ENCODE measurements at places on chromosomes 4 and X.

- no peak for DNase-seq
Measured at GRCh38 chr4:6464842-6465588, 7.4 kb downstream of the PPP2R2C start.

DNA sequence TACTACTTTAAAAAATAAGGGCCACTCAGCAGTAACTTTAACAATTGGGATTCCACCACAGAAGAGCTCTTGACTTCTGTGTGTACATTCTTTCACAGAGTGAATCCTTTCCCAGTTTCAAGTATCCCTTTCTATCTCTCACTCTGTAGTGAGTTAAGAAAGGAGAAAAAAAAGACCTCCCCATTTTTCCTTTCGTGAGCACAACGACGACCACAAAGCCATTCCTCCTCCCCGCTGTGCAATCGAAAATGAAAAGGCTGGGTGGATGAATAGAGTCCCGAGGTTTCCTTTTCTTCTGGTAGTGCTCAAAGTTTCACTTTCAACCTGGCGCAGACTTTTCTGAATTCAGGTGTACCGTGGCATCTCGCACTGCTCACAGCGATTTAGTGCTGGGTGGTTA, 58.0 kb downstream of the TAB3 start:
- no peak for DNase-seq

GRCh38 chrX:23789386-23790154, 6.6 kb downstream of the SAT1 start:
- no peak for DNase-seq

DNA sequence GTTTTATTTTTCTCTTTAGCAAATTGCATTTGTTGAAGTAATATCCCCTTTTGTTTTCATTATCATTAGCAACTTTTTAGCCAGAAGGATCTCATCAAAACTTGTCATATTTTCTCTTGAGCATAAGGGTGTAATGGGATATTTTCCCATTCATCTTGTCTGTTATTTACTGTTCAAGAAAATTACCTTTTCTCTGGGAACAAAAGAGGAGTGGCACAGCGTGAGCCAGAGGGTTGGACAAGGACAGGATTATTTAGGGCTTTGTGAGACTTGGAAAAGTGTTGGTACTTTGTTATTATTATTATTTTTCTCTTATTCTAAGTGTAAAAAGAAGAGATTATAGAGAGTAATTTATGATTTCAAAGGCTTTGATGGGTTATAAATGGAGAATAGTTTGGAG, 135.9 kb downstream of the PRKX start:
- no peak for DNase-seq

GRCh38 chrX:4850312-4850711, 1136.9 kb upstream of the PRKX start:
- no peak for DNase-seq

DNA sequence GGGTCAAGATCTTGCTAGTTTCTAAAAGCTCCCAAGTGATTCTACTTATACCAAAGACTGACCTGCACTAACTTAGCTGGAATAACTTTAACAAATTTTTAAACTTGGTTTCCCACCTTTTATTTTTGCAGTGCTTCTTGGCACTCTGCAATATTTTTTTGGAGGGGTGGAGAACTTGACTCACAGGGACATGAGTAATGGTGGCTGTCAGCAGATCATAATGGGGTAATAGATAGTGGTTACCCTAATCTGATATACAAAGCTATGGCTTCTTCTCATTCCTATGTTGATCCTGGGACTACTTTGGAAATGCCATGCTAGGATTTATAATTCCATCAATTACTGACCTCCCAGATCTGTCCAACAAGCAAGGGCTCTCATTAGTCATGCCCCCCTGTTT, 295.7 kb downstream of the GPAT3 start:
- DNase-seq, result no peak

DNA sequence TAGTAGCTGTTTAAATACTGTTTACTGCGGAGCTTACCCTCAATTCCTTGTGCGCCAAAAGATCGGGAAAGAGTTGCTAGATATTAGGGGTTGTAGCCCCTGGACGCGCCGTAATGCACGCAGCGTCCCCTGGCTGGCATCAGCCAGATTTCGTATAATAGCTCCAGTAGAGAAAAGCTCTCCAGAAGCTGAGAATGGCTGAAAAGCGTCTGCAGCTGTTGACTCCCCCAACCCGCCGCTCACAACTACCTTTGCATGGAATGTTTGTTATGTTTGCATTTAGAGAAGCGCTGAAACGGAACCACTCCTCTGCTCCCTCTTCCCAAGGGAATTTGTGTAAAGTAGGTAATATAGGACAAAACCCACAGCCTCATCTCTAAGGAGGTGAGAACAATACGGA, 3.7 kb downstream of the DOCK11 start:
- DNase-seq, result no peak

DNA sequence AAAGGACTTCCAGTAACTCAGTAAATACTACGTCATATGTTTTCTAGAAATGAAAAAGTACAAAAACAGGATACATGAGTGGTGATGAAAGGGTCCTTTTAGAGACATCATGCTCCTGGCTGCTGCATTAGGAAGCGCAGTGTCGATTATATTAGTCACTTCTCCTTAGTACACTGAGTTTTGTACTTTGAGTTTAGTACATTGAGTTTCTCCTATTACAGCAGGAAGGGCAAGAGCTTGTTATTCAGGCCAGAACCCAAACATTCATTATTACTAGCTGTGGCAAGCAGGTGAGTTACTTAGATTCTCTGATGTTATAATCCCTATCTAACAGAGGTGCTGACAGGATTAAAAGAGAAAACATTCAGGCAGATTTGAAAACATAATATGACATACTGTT, 21.3 kb downstream of the RPGR start:
- DNase-seq, result no peak

GRCh38 chr4:153799694-153800074, 10.8 kb upstream of the SFRP2 start:
- DNase-seq, result no peak

DNA sequence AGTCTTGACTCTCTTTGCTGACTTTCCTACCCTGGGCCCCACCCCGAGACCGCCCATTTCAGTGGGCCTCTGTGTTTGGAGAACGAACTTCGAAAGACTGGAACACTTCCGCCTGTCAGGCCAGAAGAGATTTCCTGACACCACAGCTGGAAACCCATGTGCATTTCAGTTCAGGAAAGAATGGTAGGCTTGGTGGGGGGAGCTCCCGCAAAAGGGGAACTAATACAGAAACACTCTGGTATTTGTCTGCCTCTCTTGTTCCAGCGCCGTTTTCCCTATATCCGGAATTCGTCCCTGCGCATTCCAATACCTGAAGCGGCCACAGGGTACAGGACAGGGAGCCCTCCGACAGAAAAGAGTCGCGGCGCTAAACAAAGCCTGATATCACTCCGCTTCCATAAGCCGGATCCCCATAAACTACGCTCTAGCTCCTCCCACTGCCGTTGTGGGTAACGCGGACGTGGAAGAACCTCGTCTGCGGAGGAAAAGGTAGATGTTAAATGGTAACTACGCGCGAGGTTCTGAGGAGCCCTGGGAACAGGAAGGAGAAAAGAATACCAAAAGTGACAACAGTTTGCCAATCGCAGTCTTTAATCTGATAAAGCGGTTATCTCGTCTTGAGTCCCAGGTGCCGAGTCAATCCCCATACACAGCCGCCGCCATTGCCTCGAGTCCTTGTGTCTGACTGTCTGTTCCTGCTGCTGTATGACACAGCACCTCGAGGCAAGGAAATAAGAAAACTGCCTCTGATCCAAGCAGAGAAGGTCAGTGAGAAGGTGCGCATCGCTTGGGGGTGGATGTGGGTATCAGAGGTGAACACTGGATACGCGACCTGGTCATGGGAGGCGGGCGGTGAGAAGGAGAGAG, at the start of gene ARMCX5:
Gene ARMCX5, plus strand, starts transcription at position 432 of the 867 bp plus-strand sequence. CDS start 2,627 bp downstream, outside the sequence.
- DNase-seq, result peak; percentile 68

- DNase-seq, result no peak
Measured at GRCh38 chrX:137747244-137748043, 181.5 kb downstream of the ZIC3 start.

DNA sequence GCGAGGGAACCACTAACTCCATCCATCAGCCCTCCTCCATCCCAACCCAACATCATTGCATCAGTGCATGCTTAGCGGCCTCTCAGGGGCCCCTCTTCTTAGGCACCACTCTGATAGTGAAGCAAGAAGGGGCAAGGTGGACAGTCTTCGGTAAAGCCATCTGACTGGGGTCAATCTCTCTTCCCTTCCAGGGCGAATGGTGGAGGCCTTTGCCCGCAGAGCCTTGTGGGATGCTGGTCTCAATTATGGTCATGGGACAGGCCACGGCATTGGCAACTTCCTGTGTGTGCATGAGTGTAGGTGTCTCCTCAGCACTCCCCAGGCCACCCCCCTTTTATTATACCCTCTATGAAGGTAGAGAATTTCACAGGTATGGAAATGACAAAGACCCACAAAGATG, 18.8 kb upstream of the SASH3 start:
- DNase-seq, result no peak

- DNase-seq, result no peak
Measured at GRCh38 chr4:181863856-181864255, 379.3 kb upstream of the TENM3 start.

DNA sequence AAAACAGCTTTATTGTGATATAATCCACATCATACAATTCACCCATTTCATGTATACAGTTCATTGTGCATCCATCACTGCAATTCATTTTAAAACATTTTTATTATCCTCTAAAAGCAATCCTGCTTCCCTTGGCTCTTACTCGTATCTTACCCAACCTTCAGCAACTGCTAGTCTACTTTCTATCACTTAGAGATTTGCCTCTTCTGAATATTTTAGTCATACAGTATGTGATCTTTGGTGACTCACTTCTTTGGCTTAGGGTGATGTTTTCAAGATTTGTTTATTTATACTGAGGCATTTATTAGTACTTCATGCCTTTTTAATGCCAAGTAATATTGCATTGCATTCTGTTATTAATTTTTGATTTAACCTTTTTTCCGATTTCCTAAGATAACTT, 15.0 kb upstream of the MSMO1 start:
- no peak for DNase-seq

DNA sequence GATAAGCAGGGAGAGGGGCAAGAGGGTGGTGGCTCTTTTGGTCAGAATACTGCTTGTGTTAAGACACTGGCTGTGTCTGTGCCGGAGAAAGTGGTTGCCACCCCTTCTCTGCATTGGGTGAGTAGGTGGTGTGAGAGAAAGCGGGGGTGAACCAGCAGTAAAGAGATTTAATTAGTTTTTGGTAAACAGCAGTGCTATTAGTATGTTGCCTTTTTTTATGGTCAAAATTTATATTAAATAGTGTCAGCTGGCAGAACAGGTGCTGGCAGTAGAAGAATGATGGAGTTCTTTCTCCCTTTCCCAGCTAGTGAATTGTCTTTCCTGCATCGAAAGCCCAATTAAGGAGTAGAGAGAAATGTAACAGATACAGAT, 181.6 kb downstream of the LARP7 start:
- DNase-seq, result no peak

- no peak for DNase-seq
Measured at GRCh38 chr4:184448141-184448540, 26.2 kb downstream of the IRF2 start.

All from left ventricle myocardium superior (tissue), 1 donor.